ENCODE measurements at places on chromosomes 1 and 21. TPM values are rescaled to one million over a fixed set of nuclear protein-coding genes. Genes with fewer than 3 reads are reported as not detected.

DNA sequence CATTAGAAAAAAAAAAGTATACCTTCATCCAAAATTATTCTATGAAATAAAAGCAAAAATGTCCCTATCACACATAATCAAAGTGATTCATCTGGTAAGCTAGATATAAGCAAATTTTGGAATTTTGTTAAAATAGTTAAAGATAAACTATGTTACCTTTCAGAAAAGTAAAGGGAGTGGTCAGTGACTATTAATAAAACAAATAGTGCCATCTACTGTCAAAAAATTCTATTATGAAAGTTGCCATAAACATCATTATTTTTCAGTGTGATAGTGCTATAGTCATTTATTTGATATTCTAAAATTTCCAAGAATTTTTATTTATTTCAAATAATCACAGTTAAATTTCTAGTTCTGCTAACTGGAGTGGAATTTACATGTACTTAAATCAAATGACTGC, 803.7 kb downstream of the KCNT2 start:
- H3K4me3 ChIP-seq = no peak overlapping the region
- no peaks in the 10 kb centered on the region for H3K27me3 ChIP-seq
- DNase-seq = no peak
- H3K4me1 ChIP-seq = no peaks in the 10 kb centered on the region

Gene ZBTB17
- 22.1 TPM for total RNA-seq

Gene IKBKE
- 35.5 TPM for total RNA-seq

Gene PLD5
- total RNA-seq = 0.44 TPM

- H3K27me3 ChIP-seq = peaks cover 36% of the 10 kb centered on the region
- H3K4me1 ChIP-seq = peaks cover 3% of the 10 kb centered on the region
- no peak overlapping the region for H3K4me3 ChIP-seq
- H3K36me3 ChIP-seq = no peaks in the 10 kb centered on the region
- H3K27ac ChIP-seq = no peak overlapping the region
- no peak for DNase-seq
Measured at GRCh38 chr1:179825798-179826460, 51.7 kb downstream of the TOR1AIP2 start.

GRCh38 chr1:228750915-228751314, 15.6 kb downstream of the RHOU start:
- H3K4me3 ChIP-seq = no peak overlapping the region
- H3K36me3 ChIP-seq = no peaks in the 10 kb centered on the region
- no peaks in the 10 kb centered on the region for H3K4me1 ChIP-seq
- peaks cover 13% of the 10 kb centered on the region for H3K27me3 ChIP-seq

DNA sequence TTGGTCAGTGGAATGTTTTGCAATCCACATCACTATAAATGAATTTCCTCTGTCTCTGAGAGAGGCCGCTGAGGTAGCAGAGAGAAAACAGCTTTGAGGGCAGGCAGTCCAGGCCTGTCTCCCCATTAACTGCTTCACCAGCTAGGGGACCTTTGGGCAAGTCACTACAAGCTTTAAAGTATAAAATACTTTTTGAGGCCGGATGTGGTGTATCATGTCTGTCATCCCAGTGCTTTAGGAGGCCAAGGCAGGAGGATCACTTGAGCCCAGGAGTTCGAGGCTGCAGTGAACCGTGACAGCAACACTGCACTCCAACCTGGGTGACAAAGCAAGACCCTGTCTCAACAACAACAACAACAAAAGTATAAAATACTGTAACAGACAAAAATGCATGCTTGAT, 6.4 kb downstream of the IL6R start:
- no peak overlapping the region for H3K4me3 ChIP-seq
- no peaks in the 10 kb centered on the region for H3K36me3 ChIP-seq
- H3K27me3 ChIP-seq = no peaks in the 10 kb centered on the region
- DNase-seq = no peak
- H3K4me1 ChIP-seq = peaks cover 23% of the 10 kb centered on the region

Gene RAVER2
- 10.3 TPM for total RNA-seq

Gene SMIM1
- total RNA-seq = 4.2 TPM

GRCh38 chr21:45470087-45470515, 65.1 kb downstream of the COL18A1 start:
- H3K4me3 ChIP-seq = no peak overlapping the region
- H3K27me3 ChIP-seq = no peaks in the 10 kb centered on the region
- DNase-seq = no peak
- no peak overlapping the region for H3K27ac ChIP-seq

Gene TMPRSS2
- 13.1 TPM for total RNA-seq

DNA sequence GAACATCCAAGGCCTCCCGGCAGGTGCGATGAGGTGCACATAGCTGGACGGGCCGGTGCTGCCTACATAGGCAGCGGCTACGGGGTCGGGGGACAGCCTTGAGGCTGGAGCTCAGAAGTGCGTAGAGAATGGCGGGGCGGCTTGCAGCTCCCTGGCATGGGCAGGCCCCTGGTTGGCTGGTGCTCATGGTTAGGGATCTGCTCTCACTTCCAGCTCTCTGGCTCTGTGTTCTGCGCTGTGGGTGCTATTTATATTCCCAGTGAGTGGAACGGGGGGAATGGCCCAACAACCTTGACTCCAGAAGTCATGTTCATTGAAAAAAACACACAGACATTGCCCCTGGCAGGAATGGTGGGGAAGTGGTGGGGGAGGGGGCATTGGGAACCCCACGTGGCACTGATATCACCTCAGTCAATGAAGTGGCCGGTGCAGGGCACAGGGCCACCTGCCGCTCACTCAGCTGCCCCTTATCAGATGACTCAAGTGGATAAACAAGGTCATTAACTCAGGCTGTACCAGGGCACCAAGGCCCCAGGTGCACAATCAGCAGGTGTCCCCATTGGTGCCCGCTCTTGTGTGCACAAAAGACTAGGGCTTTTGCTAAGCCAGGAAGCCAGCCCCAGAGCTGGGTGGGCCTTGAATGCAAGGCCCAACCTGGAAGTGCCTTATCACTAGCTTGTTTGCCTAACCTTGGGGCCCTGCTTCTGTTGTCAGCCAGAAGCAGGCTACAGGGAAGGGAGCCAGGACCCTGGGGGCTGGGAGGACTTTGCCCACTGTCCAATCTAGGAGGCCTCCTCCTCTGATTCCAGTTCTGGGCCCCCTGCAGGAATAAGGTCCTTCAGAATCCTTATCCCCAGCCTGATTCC, at the start of gene NR0B2:
Gene NR0B2 (minus strand): TSS at position 222 of the 866 bp plus-strand sequence. CDS start 35 bp downstream, at position 187.
- H3K27ac ChIP-seq = no peak within 1 kb of the TSS
- H3K4me3 ChIP-seq = no peak within 1 kb of the TSS
- DNase-seq = peak; percentile 51
- H3K27me3 ChIP-seq = no peaks in the 10 kb centered on the region
- peaks cover 20% of the 10 kb centered on the region for H3K4me1 ChIP-seq

DNA sequence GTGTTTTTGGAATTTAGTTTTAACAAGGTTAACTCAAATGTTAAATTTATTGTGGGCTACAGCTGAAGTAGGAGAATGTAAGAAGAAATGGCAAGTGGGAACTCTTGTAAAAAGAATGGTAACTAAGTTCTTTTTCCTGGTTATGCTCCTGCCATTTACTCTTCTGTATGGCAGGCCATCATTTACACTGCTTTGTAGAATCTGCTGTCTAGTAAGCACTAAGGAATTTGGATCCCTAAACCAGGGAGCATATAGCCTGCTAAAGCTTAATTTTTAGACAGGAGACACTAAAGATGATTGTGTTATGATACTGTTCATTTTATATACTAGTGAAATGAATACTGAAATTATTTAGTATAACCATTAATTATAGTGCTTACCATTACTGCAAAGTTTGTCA, 85.3 kb downstream of the CAMTA1 start:
- H3K36me3 ChIP-seq = peaks cover 4% of the 10 kb centered on the region
- no peaks in the 10 kb centered on the region for H3K27me3 ChIP-seq
- H3K27ac ChIP-seq = no peak overlapping the region
- H3K4me3 ChIP-seq = no peak overlapping the region
- DNase-seq = no peak
- H3K4me1 ChIP-seq = peaks cover 11% of the 10 kb centered on the region

Gene TMEM125
- 20.7 TPM for total RNA-seq

- no peaks in the 10 kb centered on the region for H3K4me1 ChIP-seq
- H3K27me3 ChIP-seq = no peaks in the 10 kb centered on the region
- no peak for DNase-seq
- peaks cover 21% of the 10 kb centered on the region for H3K36me3 ChIP-seq
Measured at GRCh38 chr1:90943966-90944365, 77.9 kb downstream of the ZNF644 start.

DNA sequence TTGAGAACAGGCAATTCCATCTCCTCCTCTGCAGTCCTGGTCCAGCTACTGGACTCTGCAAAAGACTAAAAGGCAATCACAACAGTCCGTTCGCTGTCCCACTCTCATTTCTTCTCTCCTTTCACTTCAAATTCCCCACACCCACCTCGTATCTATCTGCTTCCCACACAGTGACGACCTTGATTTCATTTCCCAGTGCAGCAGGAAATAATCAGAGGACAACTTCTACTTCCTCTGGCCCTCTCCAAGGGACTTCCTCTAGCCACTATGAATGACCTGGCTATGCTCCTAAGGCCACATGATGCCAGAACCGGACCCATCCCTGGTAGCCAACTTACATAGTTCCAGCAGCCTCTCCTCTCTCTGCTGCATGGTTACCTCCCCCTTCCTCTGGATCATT, 8.0 kb downstream of the NOL9 start:
- no peak overlapping the region for H3K27ac ChIP-seq
- H3K4me3 ChIP-seq = no peak overlapping the region
- DNase-seq = no peak
- H3K4me1 ChIP-seq = peaks cover 11% of the 10 kb centered on the region
- peaks cover 30% of the 10 kb centered on the region for H3K36me3 ChIP-seq

- H3K36me3 ChIP-seq = no peaks in the 10 kb centered on the region
- DNase-seq = no peak
- no peak overlapping the region for H3K4me3 ChIP-seq
Measured at GRCh38 chr21:28152732-28153131, 839.9 kb downstream of the LTN1 start.

DNA sequence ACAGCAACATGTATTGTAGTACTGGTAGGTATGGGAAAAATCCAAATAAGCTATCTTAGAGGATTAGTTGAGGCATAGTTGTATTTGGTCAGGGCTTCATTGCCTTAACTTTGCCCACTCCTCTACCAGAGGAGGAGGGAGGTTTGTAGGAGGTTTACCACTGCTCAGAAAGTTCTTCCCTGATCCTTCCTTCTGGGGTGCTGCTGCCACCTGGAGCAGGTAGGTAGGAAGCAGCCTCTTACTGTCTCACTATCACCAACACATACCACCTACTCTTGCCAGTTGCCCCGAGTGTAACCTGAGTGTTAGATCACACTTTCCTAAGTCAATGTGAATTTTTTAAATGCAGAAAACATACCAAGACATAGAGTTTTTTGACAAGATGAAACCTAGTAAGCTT, 24.1 kb upstream of the ZSWIM5 start:
- H3K27me3 ChIP-seq = peaks cover 11% of the 10 kb centered on the region
- no peak overlapping the region for H3K4me3 ChIP-seq
- no peaks in the 10 kb centered on the region for H3K4me1 ChIP-seq
- DNase-seq = peak; percentile 15

Gene CNR2
- total RNA-seq = not detected

DNA sequence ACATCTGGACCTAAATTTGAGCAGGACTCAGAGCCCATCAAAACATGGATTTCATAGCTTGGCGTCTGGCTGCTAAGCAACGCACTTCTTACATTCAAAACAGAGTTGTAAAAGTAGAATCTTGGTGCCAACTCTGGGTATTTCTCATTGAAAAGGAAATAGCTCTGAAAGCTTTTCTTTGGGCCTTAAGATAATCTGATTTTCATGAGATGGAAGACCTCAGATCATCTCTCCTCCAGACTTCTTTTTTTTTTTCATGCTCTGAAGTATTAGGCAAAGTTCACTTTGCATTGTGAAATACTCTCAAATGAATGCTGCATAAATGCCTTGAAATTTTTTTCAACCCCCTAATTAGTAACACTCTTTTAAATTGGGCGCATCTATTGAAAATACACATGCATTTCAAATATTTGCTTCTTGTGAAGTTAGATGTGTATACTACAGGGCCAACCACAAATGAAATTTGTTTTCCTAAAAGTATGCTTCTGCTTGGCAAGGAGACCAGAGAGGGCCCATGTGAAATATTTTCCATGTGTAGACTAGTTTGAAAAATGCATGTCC, 4.2 kb downstream of the ADAMTS5 start:
- H3K36me3 ChIP-seq = peaks cover 7% of the 10 kb centered on the region
- no peak overlapping the region for H3K27ac ChIP-seq
- no peak overlapping the region for H3K4me3 ChIP-seq
- no peaks in the 10 kb centered on the region for H3K27me3 ChIP-seq
- H3K4me1 ChIP-seq = no peaks in the 10 kb centered on the region
- no peak for DNase-seq

Gene TFF2
- not detected for total RNA-seq

All from Calu3 (cell line).